ENCODE measurements at places on chromosomes 12 and 14. TPM values are rescaled to one million over a fixed set of nuclear protein-coding genes. Genes with fewer than 3 reads are reported as not detected.
A peak's percentile ranks its signal among the peaks of the same experiment; 100 is the strongest.

GRCh38 chr12:1188016-1188415 lies 197.0 kb downstream of the ERC1 start:
- no peaks in the 10 kb centered on the region for H3K27me3 ChIP-seq
- DNase-seq = no peak
- H3K36me3 ChIP-seq = peaks cover 3% of the 10 kb centered on the region
- H3K4me1 ChIP-seq = no peaks in the 10 kb centered on the region
- no peak overlapping the region for H3K4me3 ChIP-seq
- H3K27ac ChIP-seq = no peak overlapping the region

CYP46A1 gene
- 1.3 TPM for total RNA-seq

MFAP5 gene
- total RNA-seq = 186 TPM

NOXRED1 gene
- not detected for total RNA-seq

DNA sequence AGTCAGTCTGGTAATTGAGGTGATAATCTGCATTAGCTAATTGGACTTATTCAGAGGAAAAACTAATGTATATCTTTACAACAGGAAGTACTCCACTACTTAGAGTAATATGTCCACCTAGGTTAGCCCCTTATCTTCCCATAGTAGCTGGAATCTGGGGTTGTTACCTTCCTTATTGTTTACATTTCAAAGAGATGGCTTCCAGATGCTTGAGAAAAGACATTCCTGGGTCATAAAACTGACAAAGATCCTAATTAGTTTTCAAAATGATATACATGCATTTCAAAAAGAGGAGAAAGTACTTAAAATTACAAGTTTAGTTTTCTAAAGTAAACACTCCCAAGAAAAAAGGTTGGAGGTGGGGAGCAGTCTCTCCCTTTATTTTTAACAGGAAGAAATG lies 78.1 kb downstream of the RPL10L start:
- H3K27me3 ChIP-seq = no peaks in the 10 kb centered on the region
- no peak overlapping the region for H3K4me3 ChIP-seq
- no peak for DNase-seq

DNA sequence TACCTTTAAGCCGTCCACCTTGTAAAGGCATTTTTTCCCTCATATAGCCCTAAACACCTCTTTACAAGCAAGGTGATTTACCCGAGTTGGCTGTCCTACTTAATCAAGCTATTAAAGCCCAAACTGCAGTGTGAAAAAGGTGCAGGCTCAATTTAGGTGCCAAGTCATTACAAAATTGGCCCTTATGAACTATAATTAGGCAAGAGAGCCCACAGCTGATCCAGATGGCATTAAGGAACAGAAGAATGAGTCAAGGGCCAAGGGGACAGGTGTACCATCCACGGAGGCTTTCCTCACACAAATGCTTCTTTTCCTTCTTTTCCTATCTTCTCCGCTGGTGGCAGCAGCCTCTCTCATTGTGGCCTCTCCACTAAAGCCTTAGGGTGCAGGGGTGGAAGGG lies 90.5 kb downstream of the TTC8 start:
- no peaks in the 10 kb centered on the region for H3K36me3 ChIP-seq
- no peak overlapping the region for H3K4me3 ChIP-seq
- no peaks in the 10 kb centered on the region for H3K27me3 ChIP-seq
- H3K27ac ChIP-seq = no peak overlapping the region
- no peak for DNase-seq

- H3K27me3 ChIP-seq = no peaks in the 10 kb centered on the region
- DNase-seq = no peak
- H3K27ac ChIP-seq = no peak overlapping the region
- H3K4me1 ChIP-seq = peaks cover 61% of the 10 kb centered on the region
- peak overlapping the region; percentile 11 for H3K4me3 ChIP-seq
Observed at GRCh38 chr14:68663385-68664076, 129.3 kb downstream of the ZFP36L1 start.

GRCh38 chr14:20797164-20797563 lies 5.5 kb downstream of the RNASE1 start:
- H3K36me3 ChIP-seq = no peaks in the 10 kb centered on the region
- H3K4me1 ChIP-seq = no peaks in the 10 kb centered on the region
- no peak overlapping the region for H3K27ac ChIP-seq
- no peak for DNase-seq
- H3K4me3 ChIP-seq = no peak overlapping the region
- H3K27me3 ChIP-seq = no peaks in the 10 kb centered on the region

DNA sequence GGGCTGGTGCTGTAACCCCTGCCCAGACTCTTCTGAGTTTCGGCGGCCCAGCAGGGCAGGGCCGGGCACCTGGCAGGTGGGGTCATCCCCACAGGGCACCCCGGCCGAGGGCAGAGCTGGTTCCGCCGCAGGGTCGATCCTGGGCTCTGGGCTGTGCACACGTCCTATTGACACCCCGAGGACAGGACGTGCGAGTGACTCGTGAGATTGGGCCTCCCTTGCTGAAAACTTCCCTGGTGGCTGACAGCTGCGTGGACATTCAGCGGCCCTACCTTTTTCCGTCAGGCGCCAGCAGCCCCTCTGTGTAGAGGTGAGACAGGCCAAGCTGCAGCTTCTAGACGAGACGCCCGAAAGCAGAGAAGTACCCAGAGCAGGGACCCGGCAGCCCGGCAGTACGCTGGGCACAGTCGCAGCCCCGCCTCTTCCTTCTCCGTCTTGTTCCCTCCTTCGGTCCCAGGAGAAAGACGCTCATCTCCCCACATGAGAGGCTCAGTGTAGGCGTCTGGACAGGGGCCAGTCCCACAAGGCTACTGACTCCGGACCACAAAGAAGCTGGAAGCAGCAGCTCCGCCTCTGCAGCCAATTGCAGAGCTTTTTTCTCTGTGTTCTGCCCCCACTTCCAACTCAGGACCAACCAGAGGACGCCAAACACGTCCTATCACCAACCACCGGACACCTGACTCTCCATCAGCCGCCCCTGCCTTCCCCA lies at the start of gene LRCOL1:
Gene LRCOL1, minus strand, starts transcription at position 532 of the 709 bp plus-strand sequence. CDS start 4,331 bp downstream, outside the sequence.
- peak within 1 kb of the TSS; percentile 29 for H3K4me3 ChIP-seq
- H3K36me3 ChIP-seq = no peaks in the 10 kb centered on the region
- H3K27ac ChIP-seq = no peak within 1 kb of the TSS
- H3K4me1 ChIP-seq = no peaks in the 10 kb centered on the region
- no peak for DNase-seq

DNA sequence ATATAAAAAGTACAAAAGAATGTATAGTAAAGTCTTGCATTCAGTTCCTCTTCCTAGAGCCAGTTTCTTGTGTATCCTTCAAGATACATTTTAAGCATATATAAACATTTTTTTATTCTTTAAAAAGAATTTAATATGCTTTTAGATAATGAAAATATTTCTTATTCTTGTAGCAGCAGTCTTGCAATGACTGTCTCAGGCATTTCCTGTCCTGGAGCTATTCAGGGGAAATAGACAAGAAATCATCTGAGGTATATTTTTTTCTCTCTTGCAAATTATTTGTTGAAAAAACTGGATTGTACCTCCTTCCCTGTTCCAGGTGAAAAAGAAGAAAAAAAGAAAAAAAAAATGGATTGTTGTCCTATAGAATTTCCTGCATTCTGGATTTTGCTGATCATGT lies 17.0 kb upstream of the ERBB3 start:
- no peaks in the 10 kb centered on the region for H3K27me3 ChIP-seq
- no peak overlapping the region for H3K27ac ChIP-seq
- H3K36me3 ChIP-seq = no peaks in the 10 kb centered on the region

NEUROD4 gene
- total RNA-seq = not detected

GPR162 gene
- total RNA-seq = 1.1 TPM

ARMH4 gene
- 10.0 TPM for total RNA-seq

DNA sequence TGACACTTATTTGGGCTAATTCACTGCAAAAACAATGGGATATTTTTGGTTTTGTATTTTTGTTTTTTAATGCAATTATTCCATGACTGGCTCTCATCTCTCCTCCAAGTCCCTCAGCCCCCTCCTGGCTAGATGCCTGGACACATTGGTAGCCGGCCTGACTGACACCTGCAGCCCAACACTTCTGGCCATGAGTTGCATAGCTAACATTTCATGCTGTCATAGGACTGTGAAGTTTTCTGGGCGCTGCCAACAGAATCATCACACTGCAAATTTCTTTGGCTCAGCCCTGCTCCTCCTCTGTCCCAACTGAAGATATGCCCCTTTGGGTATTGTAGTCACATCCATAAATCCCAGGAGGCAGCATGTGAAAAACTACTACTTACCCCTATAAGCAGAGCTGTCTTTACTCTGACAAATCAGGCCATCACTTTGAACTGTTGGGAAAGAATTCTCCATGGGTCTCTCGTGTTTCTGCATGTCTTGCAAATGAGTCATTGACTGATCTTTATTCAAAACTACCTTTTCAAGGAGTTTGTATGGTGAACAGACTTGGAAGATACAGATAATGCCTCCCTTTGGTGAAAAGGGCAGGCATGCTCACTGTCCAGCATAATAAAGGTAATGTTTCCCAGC lies 126.7 kb upstream of the LGR5 start:
- H3K27ac ChIP-seq = no peak overlapping the region
- DNase-seq = no peak
- no peaks in the 10 kb centered on the region for H3K36me3 ChIP-seq
- H3K27me3 ChIP-seq = no peaks in the 10 kb centered on the region
- H3K4me3 ChIP-seq = no peak overlapping the region

- no peak for DNase-seq
- H3K27ac ChIP-seq = peak overlapping the region; percentile 92
- no peaks in the 10 kb centered on the region for H3K27me3 ChIP-seq
- no peak overlapping the region for H3K4me3 ChIP-seq
- peaks cover 30% of the 10 kb centered on the region for H3K36me3 ChIP-seq
- peaks cover 45% of the 10 kb centered on the region for H3K4me1 ChIP-seq
Observed at GRCh38 chr14:54783660-54784015, 119.0 kb downstream of the GCH1 start.

DNA sequence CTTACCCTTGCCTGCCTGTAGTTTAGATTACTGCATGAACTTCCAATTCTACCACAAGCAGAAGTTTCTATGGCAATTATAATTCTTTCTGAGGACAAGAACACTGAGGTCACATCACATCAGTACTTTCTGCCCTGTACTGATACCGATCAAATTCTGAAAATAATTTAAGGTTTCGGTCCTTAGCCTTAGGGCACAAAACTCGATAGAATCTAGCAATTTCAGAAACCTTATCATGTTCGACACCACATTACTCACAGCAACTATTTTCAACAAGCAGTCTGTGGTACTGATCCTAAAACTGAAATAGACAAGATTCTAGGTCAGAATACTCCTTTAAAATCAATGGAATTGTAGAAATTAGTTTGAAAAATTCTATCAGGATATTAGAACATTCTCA lies 187.0 kb upstream of the LRFN5 start:
- H3K4me1 ChIP-seq = no peaks in the 10 kb centered on the region
- H3K4me3 ChIP-seq = no peak overlapping the region
- no peaks in the 10 kb centered on the region for H3K36me3 ChIP-seq
- H3K27me3 ChIP-seq = no peaks in the 10 kb centered on the region
- no peak overlapping the region for H3K27ac ChIP-seq

ADCY4 gene
- 28.7 TPM for total RNA-seq

DNA sequence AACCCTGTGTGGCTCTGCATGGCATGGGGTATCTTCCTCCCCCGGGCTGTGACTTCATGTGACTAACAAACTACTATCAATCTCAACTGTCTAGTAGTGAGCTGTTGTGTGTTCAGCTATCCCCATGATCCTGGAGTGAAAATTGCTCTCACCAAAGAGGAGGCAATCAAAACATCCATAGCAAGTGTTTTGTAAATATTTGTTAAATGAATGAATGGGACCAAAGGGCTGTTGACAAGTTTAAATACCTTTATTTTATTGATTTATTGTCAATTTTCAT lies 138.1 kb upstream of the CPM start:
- no peaks in the 10 kb centered on the region for H3K36me3 ChIP-seq
- no peak for DNase-seq

DNA sequence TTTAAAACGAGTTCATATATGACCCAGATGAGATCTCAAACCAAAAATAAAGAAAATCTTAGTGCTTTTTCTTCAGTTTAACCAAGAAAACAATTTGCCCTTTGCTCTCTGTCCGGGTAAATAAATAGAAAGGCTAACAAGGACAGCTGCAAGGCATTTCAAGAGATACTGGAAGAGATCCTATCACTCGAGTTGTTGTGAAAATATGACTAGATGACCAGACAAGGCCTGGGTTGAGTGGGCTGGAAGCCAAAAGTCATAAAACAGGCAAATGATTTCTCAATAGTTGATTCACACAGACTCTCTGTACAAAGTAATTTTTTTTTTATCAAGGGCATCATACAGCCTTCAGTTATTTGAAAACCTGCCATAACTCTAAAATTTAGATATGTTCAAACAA lies 55.9 kb upstream of the AVPR1A start:
- no peak overlapping the region for H3K27ac ChIP-seq
- H3K4me3 ChIP-seq = no peak overlapping the region
- DNase-seq = no peak
- H3K27me3 ChIP-seq = no peaks in the 10 kb centered on the region

- H3K27me3 ChIP-seq = no peaks in the 10 kb centered on the region
- no peak for DNase-seq
- no peak overlapping the region for H3K27ac ChIP-seq
- no peak overlapping the region for H3K4me3 ChIP-seq
Observed at GRCh38 chr12:690466-690865, 27.2 kb upstream of the NINJ2 start.

GRCh38 chr14:95761436-95761835 lies 47.5 kb upstream of the TCL1A start:
- DNase-seq = no peak
- H3K4me1 ChIP-seq = no peaks in the 10 kb centered on the region
- H3K36me3 ChIP-seq = no peaks in the 10 kb centered on the region
- no peak overlapping the region for H3K4me3 ChIP-seq

MED6 gene
- total RNA-seq = 50.7 TPM

PPP1R1A gene
- total RNA-seq = 10.3 TPM

DNA sequence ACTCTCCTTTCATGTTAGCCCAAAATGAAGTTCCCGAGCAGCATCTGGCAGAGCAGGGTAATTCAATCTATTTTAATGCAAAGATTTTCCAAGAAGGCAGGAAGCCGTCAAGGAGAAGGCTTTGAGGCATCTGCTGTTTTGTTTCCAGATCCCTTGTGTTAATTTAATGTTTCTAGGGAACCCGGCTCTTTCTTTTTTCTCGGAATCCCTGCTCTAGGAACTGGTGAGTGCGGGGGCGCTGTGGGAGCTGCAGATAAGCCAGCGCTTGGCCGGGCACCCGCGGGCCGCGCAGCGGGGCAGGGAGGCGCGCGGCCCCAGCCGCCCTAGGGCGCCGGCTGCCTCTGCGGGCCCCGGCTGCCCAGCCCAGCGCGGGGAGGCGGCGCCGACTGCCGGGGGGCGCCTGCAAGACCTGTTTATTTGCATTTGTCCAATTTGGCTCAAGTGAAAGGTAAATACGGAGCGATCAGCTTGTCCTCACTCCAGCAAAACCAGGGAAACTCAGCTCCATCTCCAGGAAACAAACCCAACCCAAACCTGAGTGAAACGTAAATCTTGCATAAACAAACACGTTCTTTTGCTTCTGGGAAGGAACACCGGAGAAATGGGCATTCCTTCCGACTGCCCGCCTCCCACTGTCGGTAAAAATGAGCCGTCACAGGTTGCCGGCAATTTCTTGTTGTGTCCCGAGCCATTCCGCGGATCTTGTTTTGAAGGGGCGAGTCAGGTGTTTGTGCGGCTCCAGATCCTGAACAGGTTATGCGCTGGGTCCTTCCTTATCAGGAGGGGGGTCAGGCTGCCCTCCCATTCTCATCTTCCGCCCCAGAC lies 65.1 kb downstream of the CRADD start:
- peak; percentile 39 for DNase-seq
- H3K4me1 ChIP-seq = peaks cover 49% of the 10 kb centered on the region
- no peaks in the 10 kb centered on the region for H3K27me3 ChIP-seq
- peak overlapping the region; percentile 72 for H3K4me3 ChIP-seq
- peak overlapping the region; percentile 91 for H3K27ac ChIP-seq

GPHN gene
- 14.2 TPM for total RNA-seq

Measured in thoracic aorta (tissue), 2 donors.